PC-9 (cell line): ENCODE measurements at places on chromosomes 13 and 19. TPM values are rescaled to one million over a fixed set of nuclear protein-coding genes. Genes with fewer than 3 reads are reported as not detected.

GRCh38 chr13:45623516-45624090, 8.1 kb upstream of the ERICH6B start:
- DNase-seq: no peak

The SERTAD1 gene
- total RNA-seq: 7.8 and 8.5 TPM in 2 replicates

The PRKCSH gene
- total RNA-seq: 410 and 412 TPM in 2 replicates

The CACNG6 gene
- 11.5 and 18.7 TPM in 2 replicates for total RNA-seq

The ITGBL1 gene
- 52.5 and 62.8 TPM in 2 replicates for total RNA-seq

DNA sequence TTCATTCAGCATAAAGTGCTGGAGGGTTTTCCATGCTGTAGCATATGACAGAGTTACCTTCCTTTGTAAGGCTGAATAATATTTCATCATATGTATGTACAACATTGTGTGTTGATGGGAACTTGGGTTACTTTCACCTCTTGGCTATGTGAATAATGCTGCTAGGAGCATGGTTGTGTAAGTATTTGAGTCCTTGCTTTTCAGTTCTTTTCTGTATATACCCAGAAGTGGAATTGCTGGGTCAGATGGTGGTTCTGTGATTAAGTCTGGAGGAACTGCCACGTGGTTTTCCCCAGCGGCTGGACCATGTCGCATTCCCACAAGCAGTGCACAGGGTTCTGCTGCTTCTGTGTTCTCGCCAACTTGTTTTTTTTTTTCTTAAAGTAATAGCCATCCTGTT, 101.2 kb upstream of the TEX29 start:
- no peak for DNase-seq

GRCh38 chr19:571566-571974, 826 bp upstream of the BSG start:
- DNase-seq: peak; percentile 56

The IL4I1 gene
- 0.85 TPM in 1 of 2 replicates, not detected in the other for total RNA-seq

The KPTN gene
- 20.8 and 24.2 TPM in 2 replicates for total RNA-seq

DNA sequence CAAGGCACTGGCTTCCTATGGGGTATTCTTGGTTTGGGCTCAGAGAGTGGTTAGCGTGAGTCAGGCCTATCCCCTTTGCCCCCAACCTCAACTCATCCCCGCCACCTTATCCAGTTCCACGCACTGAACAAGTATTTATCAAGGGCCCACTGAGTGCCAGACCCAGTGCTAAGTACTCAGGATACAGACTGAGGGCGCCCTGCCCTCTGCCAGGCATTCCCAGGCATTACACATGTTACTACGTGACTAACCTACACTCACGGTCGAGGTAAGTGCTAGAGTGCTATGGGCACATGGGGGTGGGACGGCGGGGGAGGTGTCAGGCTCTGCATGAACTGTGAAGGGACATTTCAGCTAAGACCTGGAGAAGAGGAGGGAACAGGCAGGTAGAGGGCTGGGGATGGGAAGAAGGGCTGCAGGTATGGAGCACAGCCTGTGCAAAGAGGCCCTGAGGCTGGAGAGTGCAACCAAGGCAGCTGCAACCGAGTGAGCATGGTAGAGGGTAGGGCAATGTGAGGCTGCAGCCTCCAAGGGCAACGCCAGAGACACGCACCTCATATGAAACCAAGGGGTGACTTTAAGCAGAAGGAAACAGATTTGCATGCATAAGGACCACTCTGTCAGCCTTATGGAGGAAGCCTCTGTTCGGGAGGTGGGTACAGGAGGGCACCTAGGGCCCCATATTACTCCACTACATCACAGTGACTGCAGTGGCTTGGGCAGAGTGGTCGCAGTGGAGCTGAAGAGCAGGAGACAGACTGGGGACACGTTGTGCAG, 22.5 kb downstream of the DHRS12 start:
- DNase-seq: no peak

The RNF17 gene
- not detected in 2 replicates for total RNA-seq

The KLK14 gene
- total RNA-seq: 0.35 and 0.57 TPM in 2 replicates

DNA sequence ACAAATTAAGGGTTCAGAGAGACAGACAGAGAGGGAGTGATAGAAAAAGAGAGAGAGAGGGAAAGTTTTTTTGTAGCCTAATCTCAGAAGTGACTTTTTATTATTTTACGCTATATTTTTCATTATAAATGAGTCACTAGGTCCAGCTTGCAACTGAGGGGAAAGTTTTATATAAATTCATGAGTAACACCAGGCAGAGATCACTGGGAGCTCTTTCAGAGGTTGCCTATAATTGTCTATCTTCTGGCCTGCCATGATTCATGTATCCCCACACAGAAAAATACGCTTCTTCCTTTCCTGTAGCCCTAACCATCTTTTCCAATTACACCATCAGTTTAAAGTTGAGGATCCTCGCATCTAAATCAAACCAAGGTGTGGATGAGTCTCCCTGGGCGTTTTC, 467.9 kb downstream of the SLITRK1 start:
- no peak for DNase-seq

The FCHO1 gene
- 34.8 and 36.5 TPM in 2 replicates for total RNA-seq

The NANOS3 gene
- total RNA-seq: 1.7 and 2.1 TPM in 2 replicates

The SIGLEC7 gene
- not detected in 2 replicates for total RNA-seq
